ENCODE measurements at places on chromosomes 1 and 21.

DNA sequence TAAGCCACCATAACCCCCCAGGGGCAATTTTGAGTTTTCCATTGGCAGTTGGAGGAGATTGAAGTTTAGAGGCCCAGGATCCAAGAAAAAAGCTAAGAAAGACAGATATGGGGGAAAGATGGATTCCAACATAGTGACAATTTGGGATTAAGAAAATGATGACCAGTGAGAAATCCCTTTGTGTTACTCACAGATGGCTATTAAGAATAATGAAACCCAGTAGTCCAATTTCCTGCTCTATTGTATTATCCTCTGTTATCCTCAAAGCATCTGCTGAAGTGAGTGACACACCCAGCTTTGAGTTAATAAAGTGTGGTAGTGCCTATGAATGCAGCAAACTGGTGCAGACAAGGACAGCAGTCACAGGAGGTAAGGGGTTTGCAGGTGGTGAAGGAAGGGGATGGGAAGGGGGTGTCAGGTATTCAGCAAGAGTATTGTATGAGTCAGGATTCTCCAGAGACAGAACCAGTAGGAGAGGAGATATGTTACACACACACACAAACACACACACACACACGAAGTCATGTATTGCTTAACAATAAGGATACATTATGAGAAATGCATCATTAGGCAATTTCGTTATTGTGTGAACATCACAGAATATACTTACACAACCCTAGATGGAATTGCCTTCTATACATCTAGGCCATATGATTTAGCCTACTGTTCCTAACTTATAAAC, 112.4 kb upstream of the VANGL1 start:
- DNase-seq: no peak

DNA sequence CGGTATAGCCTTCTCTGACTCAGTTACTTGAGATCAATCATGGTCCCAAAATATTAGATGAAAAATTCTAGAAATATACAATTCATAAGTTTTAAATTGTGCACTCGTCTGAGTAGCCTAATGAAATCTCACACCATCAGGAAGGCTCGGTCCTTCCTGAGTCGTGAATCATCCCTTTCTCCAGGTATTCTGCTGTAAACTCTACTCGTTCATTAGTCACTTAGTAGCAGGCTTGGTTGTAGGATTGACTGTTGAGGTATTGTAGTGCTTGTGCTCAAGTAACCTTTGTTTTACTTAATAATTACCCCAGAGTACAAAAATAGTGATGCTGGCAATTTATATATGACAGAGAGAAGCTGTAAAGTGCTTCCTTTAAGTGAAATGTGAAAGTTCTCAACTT, 238.7 kb downstream of the OLFM3 start:
- no peak for DNase-seq

GRCh38 chr1:221317537-221317936, 424.4 kb downstream of the DUSP10 start:
- no peak for DNase-seq

DNA sequence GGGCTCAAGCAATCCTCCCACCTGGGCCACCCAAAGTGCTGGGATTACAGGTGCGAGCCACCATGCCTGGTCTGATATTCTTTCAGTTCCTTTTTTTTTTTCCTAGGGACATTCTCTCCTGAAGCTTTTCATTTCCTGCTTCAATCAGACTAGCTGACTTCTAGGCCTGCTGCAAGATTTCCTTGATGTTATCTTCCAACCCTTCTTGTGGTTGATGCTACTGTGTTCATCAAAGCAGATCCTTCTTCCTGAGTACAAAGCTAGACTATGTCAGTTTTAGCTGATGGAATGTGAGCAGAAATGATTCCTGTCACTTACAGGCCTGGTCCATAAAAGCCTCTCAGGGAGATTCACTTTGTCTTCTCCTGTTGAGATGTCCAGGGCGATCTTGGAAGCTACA, 146.4 kb downstream of the CDC7 start:
- no peak for DNase-seq

- DNase-seq: no peak
Observed at GRCh38 chr1:85934516-85934915, 222.1 kb downstream of the COL24A1 start.

GRCh38 chr1:83516369-83516768, 482.6 kb downstream of the TTLL7 start:
- DNase-seq: no peak

DNA sequence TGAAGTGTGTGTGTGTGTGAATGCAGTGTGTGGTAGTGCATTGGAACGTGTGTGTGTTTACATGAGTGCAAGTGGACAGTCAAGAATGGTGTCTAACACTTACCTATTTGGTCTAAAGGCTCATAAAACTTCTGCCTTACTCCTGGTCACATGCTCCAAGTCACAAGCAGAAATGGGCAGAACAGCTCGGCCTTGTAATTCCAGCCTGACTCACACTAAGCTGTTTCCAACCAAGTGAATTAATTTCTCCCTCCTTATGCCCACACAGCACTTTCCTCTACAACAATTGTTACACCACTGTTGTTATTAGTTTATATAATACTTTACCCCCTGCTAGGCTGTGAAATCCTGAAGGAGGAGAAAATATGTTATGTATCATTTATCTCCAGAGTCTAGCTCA, 43.8 kb downstream of the DDR2 start:
- DNase-seq: no peak

DNA sequence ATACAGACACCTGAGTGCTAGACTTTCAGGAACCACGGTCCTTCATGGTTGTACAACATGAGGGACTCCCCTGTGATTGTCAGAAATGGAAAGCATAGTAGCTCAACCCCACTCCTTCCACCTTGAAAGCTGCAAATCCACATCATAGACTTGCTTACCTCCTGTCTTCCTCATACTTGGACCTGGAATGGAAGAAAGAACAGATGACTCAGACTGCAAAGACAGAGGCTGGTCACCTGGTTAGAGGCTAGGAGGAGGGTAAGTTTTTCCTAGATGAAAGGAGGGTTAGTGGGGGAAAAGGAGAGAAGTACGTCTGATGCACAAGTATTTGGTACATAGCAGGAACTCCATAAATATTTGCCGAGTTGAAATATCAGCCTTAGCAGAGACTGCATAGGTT, 37.2 kb downstream of the LRRC71 start:
- no peak for DNase-seq

DNA sequence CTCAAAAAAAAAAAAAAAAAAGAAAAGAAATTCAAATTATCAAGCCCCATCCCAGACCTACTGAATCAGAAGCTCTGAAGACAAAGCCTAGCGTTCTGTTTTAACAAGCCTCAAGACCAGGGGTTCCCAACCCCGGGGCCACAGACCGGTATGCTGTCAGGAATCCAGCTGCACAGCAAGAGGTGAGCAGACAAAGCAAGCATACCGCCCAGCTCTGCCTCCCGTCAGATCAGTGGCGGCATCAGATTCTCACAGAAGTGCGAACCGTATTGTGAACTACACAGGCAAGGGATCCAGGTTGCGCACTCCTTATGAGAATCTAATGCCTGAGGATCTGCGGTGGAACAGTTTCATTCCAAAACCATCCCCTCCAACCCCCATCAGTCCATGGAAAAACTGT, 57.8 kb upstream of the RASAL2 start:
- no peak for DNase-seq
